ENCODE measurements at places on chromosomes 12 and 14.

DNA sequence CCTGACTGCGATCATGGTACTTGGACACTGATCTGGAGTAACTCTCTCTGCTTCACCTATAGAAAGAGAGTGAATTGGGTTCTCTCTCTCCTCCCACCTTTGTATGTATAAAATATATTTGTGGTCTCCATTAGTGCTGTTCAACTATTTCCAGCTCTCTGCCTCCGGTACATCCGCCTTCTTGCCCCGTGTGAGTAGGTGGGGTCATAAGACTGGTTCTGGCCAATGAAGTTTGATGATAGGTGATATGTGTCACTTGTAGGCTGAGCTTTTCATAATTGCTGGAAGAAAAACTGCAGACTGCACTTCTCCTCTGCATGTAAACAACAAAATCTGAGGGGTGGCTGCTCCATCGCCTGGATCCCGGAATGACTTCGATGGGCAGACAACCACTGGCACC lies 210.4 kb downstream of the EXOC5 start:
- no peak for DNase-seq

DNA sequence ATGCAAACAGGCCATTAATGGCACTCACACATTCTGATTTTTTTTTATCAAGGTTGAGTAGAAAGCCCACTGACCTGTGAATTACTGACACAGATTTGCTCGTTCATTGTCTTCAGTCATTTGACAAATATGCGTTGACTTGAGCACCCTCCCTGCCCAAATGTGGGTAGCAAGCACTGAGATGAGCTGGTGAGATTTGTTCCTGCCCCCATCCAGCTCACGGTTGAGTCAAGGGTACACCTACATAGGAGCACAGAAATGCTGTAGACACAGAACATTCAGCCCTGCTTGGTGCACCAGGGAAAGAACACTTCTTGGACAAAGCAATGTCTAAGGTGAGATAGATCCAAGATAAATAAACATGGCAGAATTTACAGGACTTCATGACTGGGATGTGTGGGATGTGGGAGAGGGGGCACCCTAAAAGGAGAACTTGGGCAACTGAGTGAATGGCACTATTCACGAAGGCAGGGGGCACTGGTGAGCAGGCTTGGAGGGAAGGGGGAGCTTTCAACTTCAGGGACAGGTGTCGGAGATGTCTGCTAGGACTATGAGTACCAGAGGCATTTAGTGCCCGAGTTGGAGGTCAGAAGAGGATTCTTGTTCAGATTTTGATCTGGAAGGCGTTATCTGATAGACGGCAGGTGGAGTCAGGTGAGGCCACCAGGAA lies 213.4 kb downstream of the VRK1 start:
- DNase-seq = no peak

DNA sequence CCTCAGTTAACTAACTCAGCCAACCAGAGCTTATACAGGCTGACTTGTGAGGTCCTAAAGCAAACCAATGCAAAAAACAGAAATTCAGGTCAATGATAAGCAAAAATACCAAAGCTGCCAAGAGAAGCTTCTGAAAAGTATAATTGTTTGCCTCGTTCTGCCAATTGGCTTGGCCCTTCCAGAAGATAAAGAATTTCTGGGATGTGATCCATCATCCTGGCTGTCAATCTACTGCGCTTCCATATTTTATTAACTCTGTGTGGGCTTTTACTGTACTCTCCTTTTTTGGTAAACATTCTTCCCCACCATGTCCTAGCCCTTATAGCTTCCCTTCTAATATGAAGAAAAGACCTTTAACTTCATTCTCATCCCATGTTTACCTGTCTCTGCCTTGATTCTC lies 387.9 kb downstream of the TMEM117 start:
- DNase-seq = no peak

- DNase-seq = no peak
Observed at GRCh38 chr14:77470224-77470870, 12.5 kb downstream of the AHSA1 start.

- DNase-seq = no peak
Observed at GRCh38 chr14:36619131-36619530, 36.7 kb upstream of the NKX2-8 start.

DNA sequence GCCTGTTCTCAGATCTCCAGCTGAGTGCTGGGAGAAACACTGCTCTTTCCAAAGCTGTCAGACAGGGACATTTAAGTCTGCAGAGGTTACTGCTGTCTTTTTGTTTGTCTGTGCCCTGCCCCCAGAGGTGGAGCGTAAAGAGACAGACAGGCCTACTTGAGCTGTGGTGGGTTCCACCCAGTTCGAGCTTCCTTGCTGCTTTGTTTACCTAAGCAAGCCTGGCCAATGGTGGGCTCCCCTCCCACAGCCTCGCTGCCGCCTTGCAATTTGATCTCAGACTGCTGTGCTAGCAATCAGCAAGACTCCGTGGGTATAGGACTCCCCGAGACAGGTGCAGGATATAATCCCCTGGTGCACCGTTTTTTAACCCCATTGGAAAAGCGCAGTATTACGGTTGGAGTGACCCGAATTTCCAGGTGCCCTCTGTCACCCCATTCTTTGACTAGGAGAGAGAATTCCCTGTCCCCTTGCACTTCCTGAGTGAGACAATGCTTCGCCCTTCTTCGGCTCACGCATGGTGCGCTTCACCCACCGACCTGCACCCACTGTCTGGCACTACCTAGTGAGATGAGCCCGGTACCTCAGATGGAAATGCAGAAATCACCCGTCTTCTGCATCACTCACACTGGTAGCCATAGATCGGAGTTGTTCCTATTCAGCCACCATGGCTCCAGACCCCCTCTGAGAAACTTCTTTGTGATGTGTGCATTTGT lies 650.3 kb upstream of the ALG10B start:
- no peak for DNase-seq

DNA sequence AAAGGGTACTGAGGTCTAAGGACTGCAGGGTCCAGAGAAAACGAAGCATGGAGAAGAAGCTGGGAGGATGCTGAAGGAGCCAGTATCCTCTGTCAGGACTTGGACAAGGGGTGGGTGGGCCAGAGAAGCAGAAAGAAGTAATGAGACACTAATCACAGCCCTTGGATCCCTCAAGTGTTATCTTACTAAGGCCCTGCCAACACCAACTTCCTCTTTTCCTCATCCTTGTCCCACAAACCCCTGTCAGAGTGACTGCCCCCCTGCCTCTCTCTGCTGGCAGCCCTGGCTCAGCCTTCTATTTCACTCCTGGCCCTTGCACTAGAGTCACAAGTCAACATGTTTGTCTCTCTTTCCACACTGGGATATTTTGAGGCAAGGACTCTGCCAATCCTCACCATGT lies 3.8 kb upstream of the ASIC1 start:
- no peak for DNase-seq

DNA sequence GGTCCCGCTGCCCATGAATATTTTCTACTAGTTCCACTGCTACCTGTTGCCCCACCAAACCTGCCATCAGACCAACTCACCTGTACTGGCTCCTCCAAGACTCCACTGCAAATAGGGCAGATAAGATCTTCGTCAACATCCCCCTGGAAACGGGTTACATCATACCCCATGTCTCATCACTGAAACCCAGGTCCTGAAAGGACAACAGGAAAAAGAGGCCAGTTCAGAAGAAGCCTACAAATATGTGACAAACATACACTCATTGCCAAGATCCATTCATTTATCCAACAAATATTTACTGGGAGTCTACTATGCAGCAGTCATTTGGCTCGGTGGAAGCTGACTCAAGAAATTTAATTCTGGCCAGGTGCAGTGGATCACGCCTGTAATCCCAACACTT lies 7.8 kb downstream of the RNF41 start:
- no peak for DNase-seq

- no peak for DNase-seq
Observed at GRCh38 chr12:80316222-80316621, 127.8 kb upstream of the PTPRQ start.

GRCh38 chr12:59115526-59115925 lies 195.2 kb upstream of the LRIG3 start:
- DNase-seq = no peak

- no peak for DNase-seq
Observed at GRCh38 chr12:28601570-28602058, 411.4 kb downstream of the CCDC91 start.

- no peak for DNase-seq
Observed at GRCh38 chr14:75514673-75515628, 7.3 kb upstream of the BATF start.

DNA sequence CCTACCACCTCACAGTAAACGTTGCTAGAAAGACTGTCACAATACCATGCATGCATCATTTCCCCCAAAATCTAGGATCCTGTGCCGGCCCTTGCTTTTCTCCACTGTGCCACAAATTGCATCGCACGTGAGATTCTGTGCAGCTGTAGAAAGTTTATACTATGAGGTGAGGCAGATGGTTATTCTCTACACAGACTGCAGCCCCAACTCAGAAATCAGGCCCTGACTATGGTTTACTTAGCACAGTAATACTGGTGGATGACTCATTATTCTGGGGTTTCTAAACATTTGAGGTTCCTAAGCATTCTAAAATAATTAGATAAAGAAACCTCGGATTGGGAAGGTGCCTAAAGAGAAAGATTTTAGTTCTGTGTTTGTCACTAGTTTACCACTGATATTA lies 163.8 kb upstream of the CCDC198 start:
- DNase-seq = no peak

- no peak for DNase-seq
Observed at GRCh38 chr12:72098622-72099021, 160.0 kb downstream of the TPH2 start.

DNA sequence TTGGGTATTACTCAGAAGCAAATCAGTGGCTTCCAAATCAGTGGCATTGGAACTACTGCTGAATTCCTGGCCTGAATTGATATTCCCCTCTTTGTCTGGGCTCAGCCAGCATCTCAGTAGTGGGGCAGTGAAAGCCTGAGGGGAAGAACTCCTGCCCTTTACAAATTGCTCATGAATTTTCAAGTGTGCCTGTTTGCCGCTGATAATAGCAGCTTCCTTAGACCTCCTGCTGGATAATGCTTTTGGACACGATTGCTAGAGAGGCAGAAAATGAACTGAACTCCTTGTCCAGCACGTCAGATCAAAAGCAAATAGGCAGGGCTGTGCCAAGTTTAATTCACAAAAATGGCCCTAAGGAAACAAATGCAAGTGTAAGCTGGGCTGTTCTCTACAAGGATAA lies 91.3 kb upstream of the GZMB start:
- no peak for DNase-seq

DNA sequence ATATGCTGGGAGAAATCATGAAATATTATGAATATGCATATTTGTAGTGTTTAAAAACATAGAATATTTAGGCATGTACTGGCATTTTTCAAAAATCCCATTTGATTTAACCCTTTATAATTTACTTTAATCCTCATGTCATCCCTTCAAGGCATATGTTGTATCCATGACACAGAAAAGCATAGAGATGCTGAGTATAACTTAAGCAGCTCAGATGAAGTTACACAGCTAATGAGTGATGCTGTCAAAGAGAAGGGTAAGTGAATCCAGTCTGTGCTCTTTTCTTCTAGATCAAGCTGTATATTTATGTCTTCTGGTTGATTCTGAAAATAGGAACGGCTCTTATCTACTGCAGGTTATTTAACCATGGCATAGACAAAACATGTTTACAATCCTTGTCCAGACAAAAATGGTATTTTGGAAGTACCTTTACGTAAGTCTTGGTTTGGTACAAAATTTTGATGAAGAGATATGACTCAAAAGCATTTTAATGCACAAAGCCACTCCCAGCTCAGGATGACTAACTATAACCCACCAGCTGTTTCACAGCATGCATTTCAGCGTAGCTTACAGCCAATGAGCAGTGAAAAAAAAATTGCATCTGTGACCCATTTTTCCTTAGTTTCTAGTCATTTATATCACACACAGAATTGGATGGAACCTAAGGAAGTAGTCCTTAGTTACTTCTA lies 201.7 kb downstream of the STXBP6 start:
- no peak for DNase-seq
